ENCODE measurements at places on chromosomes 2 and 18.

DNA sequence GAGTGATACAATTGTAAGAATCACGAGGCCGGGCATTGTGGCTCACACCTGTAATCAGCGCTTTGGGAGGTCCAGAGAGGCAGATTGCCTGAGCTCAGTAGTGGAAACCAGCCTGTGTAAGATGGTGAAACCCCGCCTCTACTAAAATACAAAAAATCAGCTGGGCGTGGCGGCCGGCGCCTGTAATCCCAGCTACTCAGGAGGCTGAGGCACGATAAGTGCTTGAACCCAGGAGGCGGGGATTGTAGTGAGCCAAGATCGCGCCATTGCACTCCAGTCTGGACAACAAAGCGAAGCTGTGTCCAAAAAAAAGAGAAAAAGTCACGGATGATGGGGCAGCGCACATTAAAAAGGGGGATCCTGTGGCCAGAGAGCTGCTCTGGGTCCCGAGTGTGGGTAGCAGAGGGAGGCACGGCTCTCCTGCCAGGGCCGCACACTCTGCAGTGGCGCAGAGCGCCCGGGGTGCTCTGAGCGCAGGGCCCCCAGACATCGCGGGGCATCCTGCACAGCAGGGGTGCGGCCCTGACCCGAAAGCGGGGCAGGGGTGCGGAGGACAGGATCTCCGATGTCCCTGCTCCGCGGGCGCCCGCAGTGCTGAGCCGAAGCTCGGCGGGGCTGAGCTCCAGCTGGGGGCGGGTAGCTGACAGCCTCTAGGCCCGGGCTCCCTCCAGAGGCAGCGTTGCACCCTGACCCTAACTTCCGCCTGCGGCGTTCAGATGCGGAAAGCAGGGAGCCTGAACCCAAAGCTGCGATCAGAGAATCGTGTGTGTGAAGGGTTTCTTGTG lies 30.4 kb upstream of the RAB6D start:
- peak; percentile 28 for DNase-seq

- no peak for DNase-seq
Measured at GRCh38 chr2:218960309-218961165, 1.1 kb downstream of the CDK5R2 start.

DNA sequence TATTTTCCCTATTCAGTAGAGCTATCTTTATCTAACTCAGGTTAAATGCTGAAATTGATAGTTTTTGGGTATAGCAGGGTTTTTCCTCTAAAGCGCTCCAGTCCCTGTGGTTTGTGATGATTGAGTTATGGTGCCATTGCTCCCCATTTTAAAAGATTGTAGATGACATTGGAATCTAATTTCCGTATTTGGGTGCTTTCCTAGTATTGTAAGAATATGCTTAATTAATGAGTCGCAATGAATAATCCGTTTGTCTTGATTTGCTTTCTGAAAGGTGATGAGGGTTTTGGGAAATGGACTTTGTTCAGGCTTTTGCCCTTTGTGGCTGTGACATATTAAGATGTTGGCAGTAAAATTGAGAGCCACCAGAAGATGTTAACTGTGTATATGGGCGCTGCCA lies 3.9 kb downstream of the RPS7 start:
- DNase-seq = no peak

GRCh38 chr18:3827236-3827845 lies 377.4 kb downstream of the TGIF1 start:
- DNase-seq = no peak

- DNase-seq = no peak
Measured at GRCh38 chr18:74116633-74117554, 30.7 kb downstream of the FBXO15 start.

DNA sequence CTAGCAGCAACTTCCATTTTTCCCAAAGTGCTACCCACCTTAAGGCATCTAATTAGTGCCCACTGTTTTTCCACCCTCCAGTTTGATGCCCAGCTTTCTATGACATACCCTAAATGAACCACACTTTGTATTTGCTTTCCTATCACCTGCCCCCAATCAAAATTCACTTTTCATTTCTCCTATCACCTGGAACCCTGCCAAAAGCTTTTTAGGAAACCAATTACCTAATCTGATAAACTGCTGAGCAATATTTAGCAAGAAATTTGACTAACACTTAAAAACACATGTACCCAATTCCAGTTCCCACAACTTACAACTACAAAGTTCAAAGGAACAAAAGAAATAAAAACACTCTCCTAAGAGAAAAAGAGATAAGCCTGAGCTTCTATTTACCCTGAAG lies 71.7 kb downstream of the IKZF2 start:
- DNase-seq = no peak

DNA sequence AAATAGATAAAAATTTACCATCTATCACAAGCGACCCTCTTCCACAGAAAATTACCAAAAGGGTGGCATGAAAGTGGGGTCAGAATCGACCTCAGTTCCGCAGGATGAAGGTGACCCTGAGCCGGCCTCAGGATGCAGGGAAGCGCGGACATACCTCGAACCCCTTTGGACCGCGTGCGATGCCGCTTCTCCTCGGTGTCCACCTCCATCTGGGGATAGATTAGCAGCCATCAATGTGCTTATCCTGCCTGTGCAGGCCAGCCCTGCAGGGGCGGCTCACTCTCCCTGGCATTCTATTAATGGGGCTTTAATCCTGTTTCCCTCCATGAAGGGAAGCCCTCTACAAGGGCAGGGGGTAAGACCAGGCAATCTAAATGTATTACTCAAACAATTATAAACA lies 235.3 kb upstream of the PXDN start:
- no peak for DNase-seq

DNA sequence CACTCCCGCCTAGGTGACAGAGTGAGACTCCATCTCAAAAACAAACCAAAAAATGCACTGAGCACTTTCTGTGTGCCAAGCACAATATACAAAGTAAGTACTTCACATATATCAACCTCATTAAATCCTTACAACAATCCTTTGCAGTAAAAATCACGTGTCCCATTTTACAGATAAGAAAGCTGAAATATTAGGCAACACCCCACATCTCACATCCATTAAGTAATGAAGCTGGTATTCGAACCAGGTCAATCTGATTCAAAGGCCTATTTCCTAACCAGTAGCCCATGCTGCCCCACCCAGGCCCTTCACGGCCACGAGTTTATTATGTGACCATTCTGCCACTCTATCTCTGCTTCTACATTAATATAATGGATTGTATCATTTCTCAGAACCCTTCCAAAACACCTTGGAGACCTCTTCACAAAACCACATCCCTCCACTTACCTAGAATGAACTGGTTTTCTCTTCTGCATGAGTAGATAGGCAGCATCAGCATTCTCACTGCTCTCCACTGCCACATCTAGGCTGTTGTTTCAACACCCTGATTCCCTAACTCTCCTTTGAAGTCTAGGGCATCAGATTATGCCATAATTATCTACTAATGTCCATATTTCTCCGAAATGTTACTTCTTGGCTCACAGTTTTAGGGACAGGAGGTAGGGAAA lies 3.1 kb upstream of the EXOC6B start:
- no peak for DNase-seq

GRCh38 chr2:118309946-118310680 lies 221.8 kb downstream of the INSIG2 start:
- peak; percentile 77 for DNase-seq

DNA sequence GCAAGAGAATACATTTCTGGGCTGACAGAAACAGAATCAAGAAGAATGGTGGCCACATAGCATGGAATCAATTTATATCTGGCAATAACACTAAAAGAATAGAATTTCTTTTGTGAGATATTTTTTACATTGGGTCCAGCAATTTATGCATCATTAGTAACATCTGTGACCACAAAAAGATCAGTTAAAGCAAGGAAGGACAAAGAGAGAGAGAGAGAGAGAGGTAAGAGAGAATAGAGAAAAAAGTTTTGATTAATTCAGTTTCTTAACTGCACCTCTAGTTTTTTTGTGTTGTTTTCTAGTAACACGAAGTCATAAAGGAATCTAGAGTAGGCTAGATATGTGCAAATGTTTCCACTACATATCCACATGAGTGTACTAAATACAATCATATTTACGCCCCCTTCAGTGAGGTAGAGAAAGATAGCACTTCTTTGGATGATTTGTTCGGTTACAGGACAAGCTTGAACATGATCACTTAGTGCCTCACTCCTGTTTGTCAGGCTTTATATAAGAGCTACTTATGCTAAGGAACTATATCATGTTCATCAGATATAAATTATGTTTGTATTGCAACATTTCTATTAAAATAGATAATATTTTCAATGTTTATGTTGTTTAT lies 247.4 kb upstream of the COL3A1 start:
- no peak for DNase-seq

- no peak for DNase-seq
Measured at GRCh38 chr2:18891600-18892345, 302.4 kb upstream of the NT5C1B start.

DNA sequence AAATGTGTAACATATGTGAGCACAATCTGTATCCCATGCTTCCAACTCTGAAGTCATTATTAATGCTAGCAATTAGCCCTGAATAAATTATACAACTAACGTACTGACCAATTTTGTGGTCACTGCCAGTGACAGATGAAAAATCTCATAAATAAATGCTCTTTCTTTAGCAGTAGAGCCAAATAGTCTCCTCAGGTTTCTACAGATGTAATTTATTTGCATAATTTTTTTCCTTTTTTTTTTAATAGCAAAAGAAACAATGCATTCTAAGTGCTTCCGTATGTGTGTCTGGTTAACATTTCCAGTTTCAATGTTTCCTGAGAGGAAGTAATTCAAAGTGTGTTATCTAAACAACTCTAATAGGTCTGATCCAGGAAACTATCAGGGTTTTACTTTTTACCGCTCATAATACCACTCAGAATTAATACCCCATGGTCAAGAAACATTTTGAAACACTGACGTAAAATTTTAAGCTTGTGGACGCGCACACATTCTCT lies 108.4 kb downstream of the MEP1B start:
- DNase-seq = no peak

Data from femur (tissue), 1 donor.